ENCODE measurements at places on chromosomes 3 and 15. TPM values are rescaled to one million over a fixed set of nuclear protein-coding genes. Genes with fewer than 3 reads are reported as not detected.

Gene PRSS50
- total RNA-seq, result 0.13 TPM

Gene LACTB
- 18.4 TPM for total RNA-seq

Gene ZKSCAN7
- not detected for total RNA-seq

Gene EPHA6
- 0.57 TPM for total RNA-seq

Gene CCR3
- total RNA-seq, result not detected

Gene ISY1
- 45.7 TPM for total RNA-seq

Gene AMOTL2
- total RNA-seq, result 146 TPM

DNA sequence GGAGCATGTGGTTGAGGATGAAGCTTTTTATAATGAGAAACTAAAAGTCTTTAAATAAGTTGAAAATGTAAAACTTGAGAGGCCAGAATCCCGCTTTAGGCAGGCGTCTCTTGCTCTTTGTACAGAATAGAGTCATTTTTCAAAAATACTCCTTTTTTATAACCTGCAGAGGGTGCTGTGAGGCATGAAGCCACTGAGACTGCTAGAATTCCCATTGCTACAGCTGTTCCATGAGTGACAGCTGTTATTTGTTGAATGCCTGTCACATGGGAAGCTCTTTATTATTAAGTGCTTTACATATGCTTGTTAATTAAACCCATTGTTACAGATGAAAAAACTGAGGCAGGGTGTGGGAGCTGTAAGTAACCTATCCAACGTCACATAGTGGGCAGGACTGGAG, 18.5 kb downstream of the MINAR1 start:
- no peak for DNase-seq

DNA sequence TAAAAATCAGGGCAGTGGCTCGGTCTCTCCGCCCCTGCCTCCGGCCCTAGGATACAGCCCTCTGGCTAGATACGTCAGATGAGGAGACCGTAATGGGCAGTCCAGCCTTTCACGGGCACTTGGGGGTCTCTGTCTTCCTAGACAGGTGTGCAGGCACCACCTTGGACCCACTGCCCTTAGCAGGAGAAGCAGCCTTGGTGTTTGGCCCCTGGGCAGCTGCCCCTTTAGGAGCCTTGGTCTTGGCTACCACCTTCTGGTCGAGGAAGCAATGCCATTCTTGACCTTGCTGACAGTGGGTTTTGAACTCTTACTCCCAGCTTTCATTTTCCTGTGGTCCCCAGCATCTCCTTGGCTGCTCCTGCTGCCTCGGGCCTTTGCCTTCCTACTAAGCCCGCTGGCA, 149.7 kb upstream of the FRMD4B start:
- DNase-seq, result no peak

DNA sequence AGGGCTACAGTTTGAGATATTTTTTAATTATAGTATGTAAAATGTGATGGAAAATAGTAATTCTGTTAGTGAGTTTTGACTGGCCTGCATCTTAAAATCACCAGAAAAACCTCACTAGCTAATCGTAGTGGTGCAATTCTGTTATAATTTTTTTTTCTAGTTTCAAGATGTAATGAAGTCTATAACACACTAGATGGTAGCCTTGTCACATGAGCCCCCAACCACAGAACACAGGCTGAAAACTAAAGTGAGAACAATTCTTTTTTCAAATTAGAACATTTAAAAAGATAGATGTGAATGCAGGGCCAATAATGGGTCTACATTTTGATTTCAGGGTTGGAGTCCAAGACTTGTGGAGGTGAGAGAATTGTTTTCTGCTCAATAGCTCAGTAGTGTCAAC, 83.3 kb upstream of the KCNH8 start:
- no peak for DNase-seq

DNA sequence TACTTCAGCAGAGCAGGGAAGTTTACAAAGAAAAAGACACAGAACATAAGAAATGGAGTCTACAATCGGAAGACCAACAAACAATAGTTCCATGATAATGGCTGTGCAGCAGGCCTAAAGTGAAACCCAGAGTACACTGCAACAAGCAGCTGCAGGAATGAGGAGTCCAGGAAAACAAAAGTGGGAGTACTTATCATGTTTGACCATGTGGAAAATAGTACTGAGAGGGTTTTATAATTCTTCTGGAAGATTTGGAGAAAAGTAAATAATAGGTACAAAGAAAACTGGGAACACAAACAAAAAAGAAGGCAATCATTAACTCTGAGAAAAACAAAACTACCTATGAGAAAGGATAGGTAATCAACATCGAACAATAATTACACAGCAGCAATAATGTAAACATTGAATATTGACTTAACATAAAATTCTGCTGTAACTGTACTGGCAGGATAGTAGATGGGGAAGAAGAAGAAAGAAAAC, 87.5 kb downstream of the NEK10 start:
- no peak for DNase-seq

DNA sequence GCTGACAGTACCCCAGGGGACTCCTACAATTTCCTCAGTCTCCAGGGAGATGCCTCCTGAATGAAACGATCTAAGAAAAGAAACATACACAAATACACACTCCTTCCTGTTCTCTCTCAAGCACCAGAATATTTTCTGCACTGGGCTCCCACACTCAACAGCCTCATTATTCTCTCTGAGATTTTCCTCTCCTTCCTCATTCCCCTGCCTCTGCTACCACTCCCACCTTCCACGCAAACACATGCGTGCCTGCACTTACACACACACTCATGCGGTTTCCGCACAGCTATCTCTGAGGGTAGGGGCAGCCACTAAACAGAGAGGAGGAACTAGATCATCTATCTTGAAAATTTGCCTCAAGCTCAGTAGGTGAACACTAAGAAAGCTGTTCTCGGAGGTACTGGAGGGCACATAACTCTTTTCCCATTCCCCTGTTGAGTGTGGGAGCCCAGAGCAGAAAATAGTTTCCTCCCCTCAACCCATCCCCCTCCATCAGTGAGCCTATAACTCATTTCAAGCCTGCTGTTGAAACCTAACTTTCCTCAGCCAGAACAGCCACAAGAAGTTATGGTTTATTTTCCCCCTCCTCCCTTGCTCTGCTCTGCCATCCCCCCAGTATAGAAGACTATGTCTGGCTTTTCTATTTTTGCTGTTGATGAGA, 30.5 kb upstream of the TIPARP start:
- no peak for DNase-seq

DNA sequence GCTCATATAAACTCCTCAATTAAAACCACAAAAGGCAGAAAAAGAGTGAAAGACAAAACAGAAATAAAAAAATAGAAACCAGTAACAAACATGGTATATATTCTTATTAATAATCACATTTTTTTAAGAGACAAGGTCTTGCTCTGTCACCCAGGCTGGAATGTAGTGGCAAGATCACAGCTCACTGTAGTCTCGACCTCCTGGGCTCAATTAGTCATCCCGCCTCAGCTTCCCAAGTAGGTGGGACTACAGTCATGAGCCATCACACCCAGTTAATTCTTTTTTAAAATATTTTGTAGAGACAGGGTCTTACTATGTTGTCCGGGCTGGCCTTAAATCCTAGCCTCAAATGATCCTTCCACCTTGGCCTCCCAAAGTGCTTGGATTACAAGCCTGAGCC, 37.1 kb downstream of the FAM240A start:
- DNase-seq, result no peak

DNA sequence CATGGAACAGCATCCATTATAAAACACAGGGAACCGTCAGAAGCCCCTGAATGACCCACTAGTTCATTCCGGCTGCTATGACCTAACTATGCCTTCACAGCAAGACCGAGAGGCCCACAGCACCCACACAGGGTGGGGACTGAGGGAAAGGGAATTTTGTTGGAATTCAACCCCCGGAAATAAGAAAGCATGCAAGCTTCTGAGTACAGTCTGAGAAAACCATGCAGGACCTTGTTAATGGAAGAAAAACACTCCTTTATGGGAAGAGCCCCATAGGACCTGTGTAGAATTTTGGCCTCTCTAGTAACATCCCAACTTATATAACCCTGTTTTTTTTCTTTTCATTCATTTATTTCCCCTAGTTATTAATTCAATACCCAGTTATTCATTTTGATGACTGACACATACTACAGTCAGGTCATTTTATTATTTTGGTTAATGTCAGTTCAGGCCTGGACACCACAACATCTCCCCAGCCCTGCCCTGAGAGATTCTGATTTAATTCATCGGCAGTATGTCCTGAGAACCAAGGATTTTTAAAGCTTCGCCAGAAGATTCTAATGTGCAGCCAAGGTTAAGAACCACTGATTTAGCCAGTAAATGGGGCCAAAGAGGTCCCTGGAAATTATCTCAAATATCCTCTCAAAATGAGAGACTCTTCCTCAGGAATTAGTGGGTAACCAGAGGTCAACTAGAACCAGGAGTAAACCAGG, 231.6 kb upstream of the GOLGA6L4 start:
- DNase-seq, result no peak

DNA sequence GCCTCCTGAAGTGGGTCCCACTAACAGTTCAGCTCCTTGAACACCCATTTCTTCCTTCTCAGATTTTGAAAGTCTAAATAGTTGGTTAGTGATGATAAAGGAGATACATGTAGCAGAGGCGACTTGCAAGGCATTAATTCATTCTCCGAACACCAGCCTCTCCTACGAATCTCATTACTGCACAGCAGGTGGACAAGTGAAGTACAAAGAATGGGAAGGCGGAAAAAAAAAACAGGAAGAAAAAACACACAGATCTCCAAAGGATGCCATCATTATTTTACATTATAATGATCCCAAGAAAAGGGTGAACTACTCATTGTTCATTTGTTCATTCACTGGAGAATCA, 276.5 kb downstream of the MAGI1 start:
- no peak for DNase-seq

DNA sequence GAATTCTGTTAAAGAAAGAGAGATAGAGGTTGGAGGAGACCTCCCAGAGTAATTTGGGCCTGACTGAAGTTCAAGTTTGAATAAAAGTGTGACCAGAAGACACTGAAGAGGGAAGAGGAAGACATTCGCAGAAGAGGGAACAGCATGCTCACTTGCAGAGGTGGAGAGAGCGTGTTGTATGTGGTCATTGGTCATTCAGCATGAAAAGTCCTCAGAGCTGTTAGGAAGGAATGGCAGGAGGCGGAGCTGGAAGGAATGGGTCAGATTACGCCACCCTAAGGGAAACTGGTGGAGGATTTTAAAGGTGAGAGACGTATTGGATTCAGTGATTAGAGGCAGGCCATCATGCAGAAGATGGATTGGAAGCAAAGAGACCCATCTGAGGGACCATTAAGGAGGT, 41.6 kb downstream of the IQCH start:
- no peak for DNase-seq

DNA sequence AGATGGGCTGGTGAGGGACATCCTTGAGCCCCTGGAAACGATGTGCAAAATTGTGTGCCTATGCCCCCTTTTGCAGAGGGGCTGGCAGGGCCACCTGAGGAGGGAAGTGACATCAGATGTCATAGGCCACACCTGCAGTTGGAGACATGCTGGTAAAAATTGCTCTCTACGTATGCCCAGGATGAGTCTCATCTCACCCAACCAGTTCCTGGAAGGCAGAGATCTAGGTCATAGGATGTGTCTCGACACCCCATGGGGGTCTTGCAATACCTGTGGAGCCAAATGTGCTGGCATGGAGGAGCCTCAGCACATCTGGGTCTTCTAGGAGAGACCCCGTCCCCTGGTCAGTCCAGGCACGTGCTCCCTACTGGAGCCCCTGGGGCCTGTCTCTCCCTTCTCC, 96.5 kb upstream of the TLE3 start:
- DNase-seq, result no peak

- no peak for DNase-seq
Measured at GRCh38 chr3:48708481-48708889, 8.5 kb downstream of the IP6K2 start.

- DNase-seq, result no peak
Measured at GRCh38 chr3:23129817-23130216, 73.3 kb upstream of the UBE2E2 start.

DNA sequence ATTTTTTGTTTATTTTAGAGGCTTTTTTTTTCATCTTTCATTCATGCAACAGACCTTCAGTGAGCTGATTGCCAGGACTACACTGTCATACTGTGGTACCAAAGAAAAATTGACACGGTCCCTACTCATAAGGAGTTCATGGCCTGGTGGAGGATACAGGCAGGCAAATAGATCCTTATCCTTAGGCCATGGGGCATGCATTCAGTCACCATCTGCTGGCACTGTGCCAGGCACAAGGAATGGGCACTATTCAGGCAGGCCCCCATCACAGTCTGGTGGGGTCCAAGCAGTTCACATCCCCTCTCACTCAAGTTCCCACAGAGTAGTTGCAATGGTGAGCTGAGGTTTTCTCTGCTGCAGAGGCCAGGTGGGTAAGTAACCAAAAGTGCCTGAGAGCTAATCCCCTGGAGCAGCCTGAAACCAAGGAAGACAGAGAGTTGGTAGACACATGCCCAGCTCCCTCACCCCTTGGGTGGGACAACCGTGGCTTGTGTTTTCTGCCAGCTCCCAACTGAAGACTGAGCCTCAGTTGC, 17.3 kb downstream of the CISH start:
- no peak for DNase-seq

GRCh38 chr3:131789188-131789587, 245.6 kb downstream of the CPNE4 start:
- DNase-seq, result no peak

GRCh38 chr3:172115787-172116186, 76.4 kb downstream of the FNDC3B start:
- no peak for DNase-seq

DNA sequence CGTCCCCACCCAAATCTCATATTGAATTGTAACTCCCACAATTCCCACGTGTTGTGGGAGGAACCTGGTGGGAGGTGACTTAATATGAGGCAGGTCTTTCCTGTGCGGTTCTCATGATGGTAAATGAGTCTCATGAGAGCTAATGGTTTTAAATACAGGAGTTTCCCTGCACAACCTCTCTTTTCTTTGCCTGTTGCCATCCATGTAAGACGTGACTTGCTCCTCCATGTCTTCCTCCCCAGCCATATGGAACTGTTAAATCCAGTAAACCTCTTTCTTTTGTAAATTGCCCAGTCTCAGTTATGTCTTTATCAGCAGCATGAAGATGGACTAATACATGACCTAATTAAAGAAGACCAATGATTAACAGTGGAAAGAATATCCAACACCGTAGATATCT, 56.6 kb downstream of the SSR3 start:
- no peak for DNase-seq

Measured in Panc1 (cell line).